Activated naive CD8-positive, alpha-beta T cell treated with anti-CD3 and anti-CD28 coated beads for 36 hours (primary cell): ENCODE measurements at places on chromosomes 3 and 15.

GRCh38 chr15:85563731-85564130 is 183.3 kb downstream of the AKAP13 start:
- no peak for DNase-seq

GRCh38 chr3:2839876-2840275 is 270.3 kb downstream of the IL5RA start:
- no peak for DNase-seq

- peak; percentile 12 for DNase-seq
These were observed 98.3 kb upstream of the VGLL3 start for GRCh38 chr3:87088993-87089841.

GRCh38 chr3:74763830-74764229 is 149.4 kb upstream of the CNTN3 start:
- no peak for DNase-seq

- DNase-seq, result no peak
These were observed 784.6 kb upstream of the ALCAM start for GRCh38 chr3:104582092-104582491.

DNA sequence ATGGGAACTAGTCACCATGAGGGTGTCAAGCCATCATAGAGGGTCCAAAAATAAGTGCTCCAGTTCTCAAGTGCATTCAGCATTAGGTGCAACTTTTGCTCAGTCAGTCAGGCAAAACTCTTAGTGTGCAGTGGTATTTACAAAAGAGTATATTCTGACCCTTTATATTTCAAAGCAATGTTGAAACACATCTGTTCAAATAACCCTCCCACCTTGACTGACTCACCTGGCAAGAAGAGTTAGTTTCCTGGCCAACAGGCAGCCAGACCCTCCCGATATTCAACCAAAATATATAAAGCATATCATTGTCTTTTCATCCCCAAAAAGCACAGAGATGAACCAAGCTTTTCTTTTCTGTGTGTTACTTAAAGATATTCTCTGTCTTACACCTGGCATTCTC is 7.6 kb upstream of the COL8A1 start:
- DNase-seq, result no peak

DNA sequence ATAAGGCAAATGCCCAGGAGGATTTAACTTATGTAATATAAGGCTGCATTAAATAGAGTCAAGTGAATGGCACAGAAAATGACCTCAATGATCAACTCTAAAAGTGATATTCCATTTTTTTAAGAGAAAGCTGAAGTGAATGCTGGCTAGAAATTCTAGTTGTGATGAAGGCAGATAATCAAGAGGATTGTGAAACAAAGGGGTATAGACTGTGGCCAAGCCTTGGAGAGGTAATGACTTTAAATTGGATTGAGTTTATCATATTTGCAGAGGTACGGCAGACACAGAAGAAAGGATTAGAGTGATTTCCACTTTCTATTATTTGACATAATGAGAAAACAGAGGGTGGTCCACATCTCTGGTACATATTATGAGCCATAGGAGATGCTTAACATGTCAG is 269.2 kb downstream of the MECOM start:
- no peak for DNase-seq

DNA sequence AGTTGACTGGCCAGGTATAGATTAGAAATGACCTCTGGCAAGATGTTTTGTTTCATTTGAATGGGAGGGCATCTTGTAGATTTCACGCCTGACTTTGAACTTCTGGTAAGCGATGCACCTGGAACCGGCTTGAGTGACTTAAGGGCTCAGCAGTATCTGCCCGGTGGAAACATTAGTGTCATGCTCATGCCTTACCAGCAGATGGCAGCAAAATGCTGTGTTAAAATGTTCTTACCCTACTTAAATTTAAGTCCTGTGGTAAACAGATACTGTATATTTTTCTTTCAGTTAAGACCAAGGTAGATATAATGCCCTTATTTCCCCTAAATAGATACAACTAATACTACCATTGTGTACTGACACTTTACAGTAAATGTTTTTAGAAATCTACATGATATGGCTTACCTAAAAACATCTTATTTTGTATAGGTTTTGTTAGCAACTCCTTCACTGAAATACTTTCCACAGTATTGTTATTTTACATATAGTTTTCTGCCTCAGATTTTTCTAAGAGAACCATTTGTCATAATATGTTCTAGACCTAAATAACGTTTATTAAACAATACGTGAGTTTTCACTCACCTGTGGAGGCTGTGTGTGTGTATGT is 25.5 kb downstream of the ASB7 start:
- peak; percentile 48 for DNase-seq

DNA sequence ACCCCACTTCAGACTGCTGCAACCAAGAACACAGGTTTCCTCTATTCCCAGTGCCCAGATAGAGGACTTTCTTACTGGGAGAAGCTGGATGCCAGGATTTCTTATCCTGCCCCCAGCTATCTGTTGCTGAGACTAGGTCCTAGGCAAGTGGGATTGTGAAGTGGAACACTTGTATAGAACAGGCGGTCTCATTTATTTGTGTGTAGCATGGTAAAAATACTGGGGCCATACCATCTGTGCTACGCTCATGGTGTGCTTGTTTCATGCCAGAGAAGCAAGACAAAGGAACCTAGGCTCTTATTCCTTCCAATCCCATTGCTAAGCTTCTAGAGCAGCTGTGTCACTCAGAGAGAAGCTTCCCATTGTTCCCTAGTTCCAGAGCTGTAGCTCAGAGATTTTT is 191.5 kb upstream of the EPHA6 start:
- no peak for DNase-seq

- DNase-seq, result no peak
These were observed 334.9 kb upstream of the NR2F2 start for GRCh38 chr15:95995375-95996168.

DNA sequence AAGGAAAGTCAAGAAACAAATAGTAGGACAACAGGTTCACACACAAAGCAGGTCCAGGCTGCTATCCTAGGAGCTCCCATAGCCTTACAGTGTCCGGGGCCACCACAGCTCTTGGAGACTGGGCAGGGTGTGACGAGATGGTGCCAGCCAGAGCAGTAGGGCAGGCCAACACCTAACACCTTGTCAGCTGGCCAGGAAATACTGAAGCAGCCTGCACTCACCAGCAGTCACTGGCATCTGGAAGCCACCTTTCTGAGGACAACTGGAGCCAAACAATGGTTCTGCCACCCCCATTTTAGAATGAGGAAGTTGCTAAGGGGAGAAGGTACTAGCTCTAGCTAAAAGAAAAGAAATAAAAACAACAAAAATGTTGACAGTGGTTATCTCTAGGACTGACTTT is 47.2 kb downstream of the CCDC12 start:
- no peak for DNase-seq

GRCh38 chr3:1275495-1275894 is 182.7 kb downstream of the CNTN6 start:
- no peak for DNase-seq

- DNase-seq, result no peak
These were observed 424.7 kb upstream of the THBS1 start for GRCh38 chr15:39156166-39156565.

- no peak for DNase-seq
These were observed 210.2 kb downstream of the TJP1 start for GRCh38 chr15:29612096-29612495.

DNA sequence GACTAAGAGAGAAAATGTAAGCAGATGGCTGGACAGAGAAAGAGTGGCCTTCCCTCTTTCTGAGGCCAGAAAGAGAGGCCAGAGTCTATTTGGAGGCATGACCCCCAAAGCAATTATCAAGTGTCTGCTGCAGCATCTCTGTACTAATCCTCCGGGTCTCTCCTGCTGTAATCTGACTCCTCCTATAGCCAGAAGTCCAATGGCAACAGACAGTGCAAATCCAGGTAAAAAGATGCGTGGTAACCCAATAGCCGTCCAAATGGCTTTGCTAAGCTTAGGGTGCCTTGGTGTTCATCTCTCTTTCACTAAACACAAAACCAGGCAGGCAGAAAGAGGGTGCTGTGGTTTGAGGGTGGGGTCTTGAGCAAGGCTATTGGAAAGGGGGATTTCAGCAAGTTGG is 91.6 kb downstream of the ADCY5 start:
- DNase-seq, result no peak

GRCh38 chr15:43911235-43911781 is 84.5 kb downstream of the WDR76 start:
- no peak for DNase-seq

- DNase-seq, result no peak
These were observed 57.1 kb downstream of the FEM1B start for GRCh38 chr15:68334661-68335124.

- no peak for DNase-seq
These were observed 299.9 kb downstream of the TBC1D5 start for GRCh38 chr3:17442332-17443049.

DNA sequence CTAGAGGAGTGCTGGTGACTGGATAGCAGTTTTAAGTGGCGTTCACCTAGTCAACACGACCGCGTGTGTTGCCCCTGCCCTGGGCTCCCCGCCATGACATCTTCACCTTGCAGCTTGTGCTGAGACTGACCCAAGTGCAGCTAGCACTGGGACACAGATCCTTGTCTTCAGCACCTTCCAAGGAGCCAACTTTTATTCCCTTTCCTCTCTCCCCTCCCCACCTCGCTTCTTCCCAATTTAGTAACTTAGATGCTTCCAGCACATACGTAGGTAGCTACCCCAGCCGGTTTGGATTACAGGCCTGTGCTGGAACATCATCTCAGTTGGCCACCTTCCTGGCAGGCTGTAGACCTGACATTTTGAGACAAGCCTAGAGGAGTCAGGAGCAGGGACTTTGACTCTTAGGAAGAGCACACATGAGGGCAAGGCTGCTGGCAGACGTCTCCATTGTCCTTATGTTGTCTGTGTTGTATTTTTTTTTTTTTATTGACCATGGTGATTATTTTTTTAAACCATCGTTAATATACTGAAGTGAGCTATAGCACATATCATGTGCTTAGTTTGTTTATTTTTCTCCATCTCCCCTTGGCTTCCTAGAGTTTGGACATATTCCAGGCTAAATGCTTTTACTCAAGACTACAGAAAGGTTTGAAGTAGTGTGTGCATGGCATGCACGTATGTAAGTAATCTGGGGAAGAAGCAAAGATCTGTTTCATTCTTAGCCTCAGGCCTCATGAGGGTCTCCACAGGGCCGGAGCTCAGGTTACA is 61.1 kb downstream of the AAGAB start:
- DNase-seq, result no peak

- DNase-seq, result no peak
These were observed 37.5 kb downstream of the TPM1 start for GRCh38 chr15:63079947-63080626.

GRCh38 chr15:98700519-98700918 is 52.2 kb downstream of the IGF1R start:
- peak; percentile 17 for DNase-seq

- no peak for DNase-seq
These were observed 400.2 kb downstream of the GABRB3 start for GRCh38 chr15:26372706-26373105.

GRCh38 chr3:65342084-65342683 is 654.4 kb upstream of the ADAMTS9 start:
- peak; percentile 21 for DNase-seq

GRCh38 chr15:55277116-55277564 is 12.5 kb downstream of the RAB27A start:
- peak; percentile 67 for DNase-seq

- DNase-seq, result peak; percentile 74
These were observed 56.3 kb downstream of the IL20RB start for GRCh38 chr3:137013951-137014688.

DNA sequence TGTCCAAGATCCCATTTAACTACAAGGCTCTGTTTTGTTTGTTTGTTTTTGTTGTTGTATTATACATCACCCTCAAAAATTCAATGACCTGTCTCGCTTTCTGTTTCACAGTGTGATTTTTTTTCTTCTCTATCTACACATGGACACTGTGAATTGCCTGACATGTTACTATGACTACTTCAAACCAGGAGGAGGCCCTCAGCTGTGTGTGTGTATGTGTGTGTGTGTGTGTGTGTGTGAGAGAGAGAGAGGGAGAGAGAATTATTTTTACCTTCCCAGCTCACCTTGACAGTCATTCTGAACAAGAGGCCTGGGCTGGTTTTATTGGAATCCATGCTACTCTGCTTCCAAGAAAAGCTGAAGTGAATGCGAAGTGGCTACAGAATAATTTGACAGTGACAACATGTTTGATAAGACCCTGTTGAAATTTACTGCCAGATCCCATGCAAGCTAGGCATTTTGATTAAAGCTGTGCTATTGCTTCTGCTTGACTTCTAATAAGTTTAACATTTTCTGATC is 841.4 kb downstream of the NSUN3 start:
- DNase-seq, result no peak

GRCh38 chr3:97835761-97836160 is 13.9 kb downstream of the CRYBG3 start:
- DNase-seq, result no peak

DNA sequence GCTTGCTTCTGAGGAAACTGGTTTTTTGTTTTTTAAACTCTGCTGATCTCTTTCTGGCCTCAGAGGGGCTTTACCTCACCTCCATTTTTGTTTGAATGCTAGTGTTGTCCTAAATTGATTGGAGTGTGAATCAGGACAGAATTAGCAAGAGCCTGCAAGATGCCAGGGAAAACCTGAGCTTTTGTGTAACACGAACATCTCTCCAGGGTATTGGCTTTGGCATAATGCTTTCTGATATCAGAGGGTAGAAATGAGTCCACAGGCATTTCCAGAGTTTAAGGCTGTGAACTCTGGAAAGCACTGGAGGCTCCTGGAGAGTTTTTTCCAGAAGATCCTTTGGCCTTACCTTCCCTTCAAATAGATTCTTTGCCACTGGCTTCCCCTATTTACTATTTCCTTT is 87.1 kb downstream of the WDR76 start:
- DNase-seq, result no peak

DNA sequence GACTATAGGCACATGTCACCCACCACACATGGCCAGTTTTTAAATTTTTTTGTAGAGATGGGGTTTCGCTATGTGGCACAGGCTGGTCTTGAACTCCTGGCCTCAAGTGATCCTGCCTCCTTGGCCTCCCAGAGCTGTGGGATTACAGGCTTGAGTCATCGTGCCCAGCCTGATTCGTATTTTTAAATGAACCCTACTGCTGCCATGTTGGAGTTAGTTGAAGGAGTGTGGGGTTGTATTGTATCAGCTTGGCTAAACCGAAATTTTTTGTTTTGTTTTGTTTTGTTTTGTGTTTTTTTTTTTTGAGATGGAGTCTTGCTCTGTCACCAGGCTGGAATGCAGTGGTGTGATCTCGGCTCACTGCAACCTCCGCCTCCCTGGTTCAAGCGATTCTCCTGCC is 11.8 kb upstream of the ZNF770 start:
- DNase-seq, result no peak

DNA sequence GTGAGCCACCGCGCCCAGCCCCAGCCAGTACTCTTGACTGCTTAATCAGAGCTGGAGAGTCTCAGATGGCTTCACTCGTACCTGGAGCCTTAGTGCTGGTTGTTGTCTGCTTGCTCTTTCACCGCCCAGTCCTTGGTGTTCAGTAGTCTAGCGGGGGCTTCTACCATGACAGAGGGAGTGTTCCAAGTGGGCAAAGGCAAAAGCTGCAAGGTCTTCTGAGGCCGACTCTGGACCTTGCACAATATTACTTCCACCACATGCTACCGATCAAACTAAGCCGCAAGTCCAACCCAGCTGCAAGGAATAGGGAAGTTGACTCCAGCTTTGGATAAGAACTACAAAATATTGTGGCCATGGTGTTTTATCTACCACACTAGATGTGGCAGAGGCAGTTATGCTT is 6.6 kb downstream of the PARL start:
- DNase-seq, result no peak
